Fibroblast of skin of abdomen (primary cell): ENCODE measurements at places on chromosomes 4 and X.
A peak's percentile ranks its signal among the peaks of the same experiment; 100 is the strongest.

- no peak for DNase-seq
These were observed 11.8 kb upstream of the MAN2B2 start for GRCh38 chr4:6562931-6563901.

- DNase-seq = no peak
These were observed 252.5 kb downstream of the BCOR start for GRCh38 chrX:39845233-39845632.

DNA sequence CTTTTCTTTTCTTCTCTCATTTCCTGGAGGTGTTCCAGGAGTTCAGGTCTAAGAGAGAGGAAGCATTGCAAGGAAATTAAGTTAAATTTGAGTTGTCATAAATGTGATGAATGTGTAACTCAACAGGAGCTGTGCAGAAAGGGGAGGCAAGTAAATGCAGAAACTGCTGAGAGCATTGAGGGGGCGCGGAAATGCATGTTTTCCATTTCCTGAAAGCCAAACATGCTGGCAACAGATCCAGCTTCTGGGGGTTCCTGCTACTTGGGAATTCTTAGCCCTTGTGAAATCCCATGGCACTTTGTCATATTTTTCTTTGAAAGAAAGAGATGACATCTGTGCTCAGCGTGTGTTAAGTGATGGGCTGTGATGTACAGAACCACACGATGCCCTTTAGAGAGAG is 33.8 kb upstream of the NAP1L5 start:
- DNase-seq = peak; percentile 54

DNA sequence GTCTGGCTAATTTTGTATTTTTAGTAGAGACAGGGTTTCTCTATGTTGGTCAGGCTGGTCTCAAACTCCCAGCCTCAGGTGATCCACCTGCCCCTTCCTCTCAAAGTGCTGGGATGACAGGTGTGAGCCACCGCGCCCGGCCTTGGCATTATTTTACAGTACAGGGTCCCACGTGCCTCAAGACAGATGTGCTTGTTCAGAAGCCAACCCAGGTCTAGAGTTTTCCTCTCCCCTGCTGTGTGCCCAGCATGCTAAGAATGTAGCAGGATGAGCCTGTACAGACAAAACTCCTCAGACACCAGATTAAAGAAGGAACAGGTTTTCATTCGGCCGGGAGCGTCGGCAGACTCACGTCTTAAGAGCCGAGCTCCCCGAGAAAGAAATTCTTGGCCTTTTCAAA is 42.2 kb downstream of the CRLF2 start:
- no peak for DNase-seq

DNA sequence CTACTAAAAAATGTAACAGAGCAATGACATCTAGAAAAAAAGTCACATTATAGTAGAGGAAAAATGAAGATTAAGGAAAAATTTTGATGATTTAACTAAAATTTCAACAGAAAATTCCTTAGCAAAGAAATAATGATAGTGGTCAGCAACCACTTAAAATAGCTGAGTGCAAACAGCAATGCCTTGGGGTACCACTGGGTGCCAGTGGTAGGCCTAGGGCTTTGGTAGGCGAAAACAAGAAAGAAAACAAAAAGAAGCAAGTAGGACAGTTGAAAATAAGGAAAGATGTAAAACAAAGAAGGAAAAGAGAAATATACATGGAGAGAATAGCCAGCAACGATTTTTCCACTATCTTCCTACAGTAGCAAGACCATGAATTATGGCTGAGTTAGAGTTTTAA is 313.5 kb upstream of the IRS4 start:
- DNase-seq = no peak

DNA sequence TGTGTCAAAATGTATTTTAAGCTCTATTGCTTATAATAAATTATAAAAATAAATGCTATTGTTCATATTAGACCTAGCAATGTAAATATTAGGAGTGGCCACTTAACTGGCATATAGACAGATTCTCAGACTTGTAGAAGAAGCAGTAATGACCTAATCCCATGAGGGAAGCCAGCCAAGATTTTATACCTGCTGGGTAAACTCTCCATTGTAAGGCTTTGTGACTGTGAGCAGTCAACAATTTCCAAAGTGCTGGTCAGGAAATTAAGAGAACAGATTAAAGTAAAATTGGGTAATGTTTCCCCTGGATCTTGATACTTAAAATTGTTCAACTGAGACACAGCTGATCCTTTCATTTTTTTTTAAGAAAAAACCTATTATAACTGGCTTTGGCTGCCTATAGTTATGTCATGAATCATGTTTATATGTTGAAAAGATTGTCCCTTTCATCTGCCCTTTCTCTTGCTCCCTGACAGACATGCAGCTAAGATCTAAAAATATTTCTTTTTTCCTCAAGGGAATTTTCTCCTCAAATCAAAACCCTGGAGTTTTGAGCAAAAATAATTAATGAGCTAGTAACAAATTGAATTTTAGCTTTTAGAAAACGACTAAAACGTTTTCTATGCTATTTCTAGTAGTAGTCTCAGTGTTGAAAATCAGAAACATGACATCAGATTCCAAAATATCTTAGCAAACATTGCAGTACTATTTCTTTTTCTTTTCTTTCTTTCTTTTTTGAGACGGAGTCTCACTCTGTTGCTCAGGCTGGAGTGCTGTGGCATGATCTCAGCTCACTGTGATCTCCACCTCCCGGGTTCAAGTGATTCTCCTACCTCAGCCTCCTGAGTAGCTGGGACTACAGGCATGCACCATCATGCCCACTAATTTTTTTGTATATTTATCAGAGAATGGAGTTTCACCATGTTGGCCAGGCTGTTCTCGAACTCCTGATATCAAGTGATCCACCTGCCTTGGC is 77.9 kb downstream of the ADGRL3 start:
- no peak for DNase-seq

DNA sequence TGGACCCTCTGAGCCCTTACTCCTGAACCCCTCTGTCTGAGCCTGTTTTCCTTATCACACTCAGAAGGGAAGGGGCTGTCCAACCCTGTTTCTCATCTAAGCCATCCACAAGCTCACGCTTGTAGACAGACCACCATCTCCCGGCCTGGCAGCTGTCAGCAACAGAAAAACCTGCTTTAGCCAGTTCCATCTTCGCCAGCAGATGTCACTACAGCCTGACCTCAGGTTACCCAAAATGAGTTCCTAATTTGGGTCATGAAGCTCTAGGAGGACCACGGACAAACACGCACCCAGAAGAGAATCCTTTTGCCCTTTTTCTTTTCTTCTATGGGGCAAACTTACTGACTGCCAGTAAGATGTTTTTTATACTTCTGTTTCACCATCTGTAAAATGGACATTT is 445.4 kb downstream of the BCOR start:
- no peak for DNase-seq

GRCh38 chrX:154731184-154731583 is 19.7 kb downstream of the GAB3 start:
- no peak for DNase-seq

GRCh38 chr4:998096-998691 is 5.0 kb upstream of the SLC26A1 start:
- DNase-seq = no peak

DNA sequence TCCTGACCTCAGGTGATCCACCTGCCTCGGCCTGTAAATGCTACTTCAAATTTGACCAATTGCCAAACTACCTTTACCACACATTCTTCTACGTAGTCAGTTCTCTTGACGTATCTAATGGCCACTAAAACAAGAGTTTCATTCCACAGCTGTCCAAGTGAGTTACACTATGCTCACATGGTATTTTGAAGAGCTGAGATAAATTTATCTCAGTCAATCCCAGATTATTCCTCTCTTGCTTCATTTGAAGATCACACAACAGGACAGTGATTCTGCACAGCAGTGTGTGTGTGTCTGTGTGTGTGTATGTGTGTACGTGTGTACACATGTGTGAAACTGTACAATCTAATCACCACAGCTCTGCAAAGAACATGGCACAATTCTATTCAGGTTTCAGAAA is 133.4 kb downstream of the APBB2 start:
- DNase-seq = no peak
